ENCODE measurements at places on chromosomes 3 and 15. TPM values are rescaled to one million over a fixed set of nuclear protein-coding genes. Genes with fewer than 3 reads are reported as not detected.

The SLC26A6 gene
- total RNA-seq: 35.4 TPM

The ZNF660 gene
- 1.7 TPM for total RNA-seq

The FGF7 gene
- total RNA-seq: 157 TPM

The SCN5A gene
- 0.24 TPM for total RNA-seq

The EPHB3 gene
- total RNA-seq: 13.6 TPM

The NDUFB5 gene
- 70.7 TPM for total RNA-seq

The LXN gene
- 13.6 TPM for total RNA-seq

The C3orf49 gene
- not detected for total RNA-seq

The C3orf70 gene
- 1.3 TPM for total RNA-seq

The PLSCR2 gene
- total RNA-seq: not detected

The CCNB2 gene
- total RNA-seq: 6.2 TPM

The IMPG2 gene
- 0.73 TPM for total RNA-seq

The GATA2 gene
- total RNA-seq: 1.2 TPM

The SCAMP5 gene
- 1.5 TPM for total RNA-seq

The AMOTL2 gene
- total RNA-seq: 611 TPM

The SMCO1 gene
- total RNA-seq: 0.16 TPM

The NR1I2 gene
- total RNA-seq: not detected

The CAV3 gene
- 0.12 TPM for total RNA-seq

The OSBPL10 gene
- 10.2 TPM for total RNA-seq
